Upper lobe of left lung (tissue), 6 donors: ENCODE measurements at places on chromosomes 3 and 15. TPM values are rescaled to one million over a fixed set of nuclear protein-coding genes. Genes with fewer than 3 reads are reported as not detected.

GRIP2 gene
- 1.0 TPM for total RNA-seq

GOLGA6A gene
- total RNA-seq, result not detected

CAMK2N2 gene
- total RNA-seq, result 0.26 TPM

SLC51A gene
- total RNA-seq, result 3.2 TPM

MYO5A gene
- 76.5 TPM for total RNA-seq

GJD2 gene
- total RNA-seq, result not detected

CNTN3 gene
- 1.3 TPM for total RNA-seq

EXD1 gene
- total RNA-seq, result not detected

CSTA gene
- 26.4 TPM for total RNA-seq

NR2F2 gene
- 31.0 TPM for total RNA-seq

ERICH6 gene
- total RNA-seq, result not detected

FSIP1 gene
- total RNA-seq, result not detected

PRICKLE2 gene
- total RNA-seq, result 68.9 TPM

FRMD5 gene
- 1.3 TPM for total RNA-seq

CYP1A2 gene
- total RNA-seq, result 0.15 TPM

SOX14 gene
- total RNA-seq, result not detected

CCDC80 gene
- 354 TPM for total RNA-seq

IQCF5 gene
- total RNA-seq, result not detected

CLDN18 gene
- 246 TPM for total RNA-seq

CCDC39 gene
- total RNA-seq, result 18.2 TPM

SH2D7 gene
- not detected for total RNA-seq

STXBP5L gene
- total RNA-seq, result not detected

IMPG2 gene
- total RNA-seq, result 0.20 TPM

PEX11A gene
- total RNA-seq, result 7.1 TPM

ARHGEF26 gene
- total RNA-seq, result 101 TPM

XCR1 gene
- total RNA-seq, result 0.15 TPM

MYH15 gene
- total RNA-seq, result 0.76 TPM

LSM3 gene
- total RNA-seq, result 2.1 TPM
